Activated CD8-positive, alpha-beta memory T cell treated with anti-CD3 and anti-CD28 coated beads, Interleukin-2, amount 10 ng/mL, durations not matched to agents 7 days and 5 days (primary cell): ENCODE measurements at places on chromosomes 1 and 21. TPM values are rescaled to one million over a fixed set of nuclear protein-coding genes. Genes with fewer than 3 reads are reported as not detected.

RIPPLY3 gene
- total RNA-seq, result not detected

KRTAP19-2 gene
- not detected for total RNA-seq

TNFRSF8 gene
- 14.8 TPM for total RNA-seq

CR2 gene
- not detected for total RNA-seq

ZNF362 gene
- 16.5 TPM for total RNA-seq

DR1 gene
- total RNA-seq, result 106 TPM

TMOD4 gene
- 2.9 TPM for total RNA-seq

RABGAP1L gene
- 60.5 TPM for total RNA-seq

PRPF38B gene
- 61.4 TPM for total RNA-seq

OR10Z1 gene
- total RNA-seq, result not detected

MGST3 gene
- 53.7 TPM for total RNA-seq

SPATA45 gene
- not detected for total RNA-seq

FAM3B gene
- total RNA-seq, result not detected

SPRR2F gene
- total RNA-seq, result not detected

SHISAL2A gene
- total RNA-seq, result 11.0 TPM

DHDDS gene
- total RNA-seq, result 49.2 TPM

PPFIA4 gene
- total RNA-seq, result 4.6 TPM

ADAM30 gene
- total RNA-seq, result not detected

LCE2A gene
- not detected for total RNA-seq

CA6 gene
- total RNA-seq, result 10.1 TPM

KLF17 gene
- not detected for total RNA-seq

KRTAP19-3 gene
- not detected for total RNA-seq

ASAP3 gene
- not detected for total RNA-seq

APCS gene
- total RNA-seq, result not detected

WNT3A gene
- total RNA-seq, result not detected

HRNR gene
- not detected for total RNA-seq

TTC4 gene
- total RNA-seq, result 26.3 TPM
